ENCODE measurements at places on chromosomes 12 and 14.

DNA sequence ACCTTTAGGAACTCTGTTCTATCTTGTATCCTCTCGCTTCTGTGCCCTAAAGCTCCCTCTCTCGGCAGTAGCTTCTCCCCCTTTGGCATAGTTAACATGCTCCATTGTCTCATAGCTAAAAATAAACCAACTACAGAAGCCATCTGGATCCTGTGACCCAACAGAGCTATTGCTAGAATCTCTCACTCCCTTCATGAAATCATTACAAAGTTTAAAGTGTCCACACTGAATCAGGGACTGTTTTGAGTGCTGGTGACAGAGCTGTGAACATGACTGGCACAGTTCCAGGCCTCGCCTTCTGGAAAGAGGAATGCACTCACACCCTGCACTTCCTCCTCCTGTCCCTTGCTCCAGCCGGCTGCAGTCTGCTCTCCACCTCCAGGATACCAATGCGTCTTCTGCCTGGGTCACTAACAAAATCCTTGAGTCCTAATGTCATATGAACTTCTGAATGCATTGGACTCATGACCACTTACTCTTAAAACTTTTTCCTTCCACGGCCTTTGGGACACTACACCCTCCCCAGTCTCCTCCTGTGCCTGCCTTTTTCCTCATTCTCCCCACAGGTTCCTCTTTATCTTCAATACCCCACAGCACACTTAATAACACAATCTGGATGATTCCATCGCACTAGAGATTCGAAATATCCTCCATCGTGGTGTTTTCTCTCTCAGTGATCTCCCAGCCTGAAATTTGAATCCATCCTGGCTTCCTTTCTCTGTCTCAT is 13.2 kb downstream of the PLBD1 start:
- DNase-seq, result no peak
- H3K4me1 ChIP-seq, result no peaks in the 10 kb centered on the region
- H3K36me3 ChIP-seq, result no peaks in the 10 kb centered on the region
- H3K27me3 ChIP-seq, result no peaks in the 10 kb centered on the region
- no peak overlapping the region for H3K4me3 ChIP-seq

DNA sequence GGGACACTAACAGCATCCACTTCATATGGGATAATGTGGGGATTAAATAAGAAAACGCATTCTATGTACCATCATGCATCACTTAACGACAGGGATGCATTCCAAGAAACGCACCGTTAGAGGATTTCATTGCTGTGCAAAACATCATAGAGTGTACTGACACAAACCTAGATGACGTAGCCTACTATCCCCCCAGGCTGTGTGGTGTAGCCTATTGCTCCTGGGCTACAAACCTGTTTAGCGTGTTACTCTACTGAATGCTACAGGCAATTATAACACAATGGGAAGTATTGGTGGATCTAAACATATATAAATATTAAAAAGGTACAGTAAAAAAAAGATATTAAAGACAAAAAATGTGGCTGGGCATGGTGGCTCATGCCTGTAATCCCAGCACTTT is 230.6 kb downstream of the KSR2 start:
- H3K27ac ChIP-seq, result 0 out of 2 replicates have a peak overlapping the region, but pooled peaks have one; percentile 6
- no peak overlapping the region for H3K4me3 ChIP-seq
- H3K36me3 ChIP-seq, result no peaks in the 10 kb centered on the region
- H3K4me1 ChIP-seq, result peaks cover 10% of the 10 kb centered on the region
- no peaks in the 10 kb centered on the region for H3K27me3 ChIP-seq

DNA sequence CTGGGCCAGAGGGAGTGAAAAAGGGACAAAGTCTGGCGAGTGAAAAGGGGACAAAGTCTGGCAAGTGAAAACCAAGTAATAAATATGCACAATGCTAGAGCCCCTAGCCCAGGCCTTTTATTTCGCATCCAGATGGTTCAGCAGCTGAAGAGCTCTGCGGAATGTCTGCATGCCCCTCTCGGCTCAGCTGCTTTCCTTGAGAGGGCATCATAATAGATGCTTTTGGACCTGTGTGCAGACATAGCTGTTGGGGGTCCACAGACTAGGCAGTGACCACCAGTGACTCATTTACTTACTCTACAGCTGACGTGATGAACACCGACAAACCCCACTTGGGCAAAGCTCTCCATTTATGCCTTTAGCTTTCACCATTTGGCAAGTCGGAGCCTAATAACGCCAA is 4.3 kb downstream of the NIN start:
- H3K36me3 ChIP-seq, result peaks cover 32% of the 10 kb centered on the region
- H3K4me1 ChIP-seq, result peaks cover 67% of the 10 kb centered on the region
- DNase-seq, result no peak

- no peaks in the 10 kb centered on the region for H3K4me1 ChIP-seq
- DNase-seq, result no peak
- H3K36me3 ChIP-seq, result no peaks in the 10 kb centered on the region
- no peak overlapping the region for H3K27ac ChIP-seq
- no peaks in the 10 kb centered on the region for H3K27me3 ChIP-seq
These were observed 128.4 kb upstream of the FKBP4 start for GRCh38 chr12:2666411-2666810.

- H3K4me1 ChIP-seq, result peaks cover 3% of the 10 kb centered on the region
- no peaks in the 10 kb centered on the region for H3K27me3 ChIP-seq
- no peak for DNase-seq
- H3K27ac ChIP-seq, result no peak overlapping the region
These were observed 9.0 kb downstream of the SLC8B1 start for GRCh38 chr12:113325916-113326315.

DNA sequence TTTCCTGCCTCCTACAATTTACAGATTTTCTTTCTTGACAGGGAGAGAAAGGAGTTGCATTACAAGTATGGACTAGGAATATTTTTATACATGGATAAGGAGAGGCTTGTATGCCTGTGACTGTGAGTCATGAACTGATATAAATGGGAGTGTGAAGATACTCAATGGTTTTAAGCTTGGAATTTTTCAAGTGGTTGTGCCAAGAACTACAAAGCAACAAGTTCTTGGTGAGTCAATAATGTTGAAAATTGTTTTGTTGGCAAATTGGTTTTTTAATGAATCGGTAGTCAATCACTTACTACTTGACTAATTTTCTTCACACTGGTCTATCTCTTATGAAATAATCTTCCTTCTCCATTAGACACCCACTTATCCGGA is 58.9 kb upstream of the HMGA2 start:
- no peak overlapping the region for H3K27ac ChIP-seq
- H3K36me3 ChIP-seq, result no peaks in the 10 kb centered on the region
- no peaks in the 10 kb centered on the region for H3K4me1 ChIP-seq
- no peaks in the 10 kb centered on the region for H3K27me3 ChIP-seq
- H3K4me3 ChIP-seq, result no peak overlapping the region

DNA sequence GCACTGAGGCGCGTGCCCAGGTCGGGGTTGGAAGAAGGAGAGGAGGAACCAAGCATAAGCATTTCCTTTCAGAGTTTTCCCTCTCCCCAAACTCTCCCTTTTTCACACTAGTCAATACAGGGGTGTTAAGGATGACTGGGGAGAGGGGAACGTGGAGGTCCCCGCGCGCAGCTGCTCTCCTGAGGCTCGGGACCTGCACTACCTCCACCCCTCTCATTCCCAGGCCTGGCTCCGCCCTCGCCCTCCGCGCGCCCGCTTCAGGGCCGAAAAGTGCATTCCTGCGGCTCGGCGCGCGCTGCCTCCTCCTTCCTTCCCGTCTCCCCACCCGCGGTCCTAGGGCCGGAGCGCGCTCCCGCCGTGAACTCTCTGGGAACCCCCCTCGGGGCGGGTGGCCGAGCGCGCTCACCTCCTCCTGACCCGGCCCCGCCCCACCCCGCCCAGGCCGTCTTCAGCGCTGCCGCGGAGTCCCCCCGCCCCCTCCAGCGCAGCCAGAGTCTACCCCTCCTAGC is 11.3 kb downstream of the RARG start:
- H3K4me3 ChIP-seq, result peak overlapping the region; percentile 82
- H3K27ac ChIP-seq, result peak overlapping the region; percentile 81
- H3K27me3 ChIP-seq, result peaks cover 18% of the 10 kb centered on the region
- H3K4me1 ChIP-seq, result peaks cover 50% of the 10 kb centered on the region
- DNase-seq, result peak; percentile 83
- H3K36me3 ChIP-seq, result no peaks in the 10 kb centered on the region

DNA sequence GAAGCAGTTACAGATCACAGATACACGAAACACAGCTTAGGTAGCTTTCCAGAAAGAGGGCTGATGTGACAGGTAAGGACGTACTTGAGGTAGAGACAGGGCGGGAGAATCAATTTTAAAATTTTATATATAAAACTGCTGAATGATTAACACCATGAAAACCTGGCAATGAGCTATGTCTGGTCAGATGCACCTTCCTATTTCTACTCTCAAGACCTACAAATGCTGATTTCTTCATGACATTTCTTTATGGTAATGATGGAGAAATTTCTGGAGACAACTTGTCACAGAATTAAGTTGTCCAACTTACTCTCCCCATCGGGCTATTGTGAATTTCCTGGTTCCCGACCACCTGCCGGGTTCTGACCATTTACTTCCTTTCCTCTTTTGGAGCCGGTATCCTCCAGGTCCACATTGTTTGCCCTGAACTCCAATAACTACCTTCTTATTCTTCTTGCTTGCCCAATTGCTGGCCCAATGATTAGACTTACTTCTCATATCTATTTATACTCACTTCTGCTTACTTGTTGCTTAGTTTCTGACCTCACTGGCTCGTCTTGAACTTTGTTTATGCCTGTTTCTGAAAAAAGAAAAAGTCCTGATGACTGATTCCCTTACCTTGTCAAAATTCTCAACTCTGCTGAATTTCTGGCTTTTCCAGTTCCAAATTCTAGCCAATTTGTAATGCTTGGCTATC is 12.8 kb upstream of the ATP2B1 start:
- H3K36me3 ChIP-seq, result no peaks in the 10 kb centered on the region
- H3K4me3 ChIP-seq, result no peak overlapping the region
- no peak overlapping the region for H3K27ac ChIP-seq
- H3K27me3 ChIP-seq, result no peaks in the 10 kb centered on the region

GRCh38 chr14:102690509-102691286 is 86.6 kb upstream of the TRAF3 start:
- H3K27me3 ChIP-seq, result no peaks in the 10 kb centered on the region
- no peaks in the 10 kb centered on the region for H3K36me3 ChIP-seq
- DNase-seq, result no peak

GRCh38 chr14:39474416-39474911 is 42.2 kb upstream of the FBXO33 start:
- DNase-seq, result no peak
- no peaks in the 10 kb centered on the region for H3K27me3 ChIP-seq
- no peaks in the 10 kb centered on the region for H3K36me3 ChIP-seq

- peak; percentile 41 for DNase-seq
- 0 out of 2 replicates have a peak, but pooled peaks cover 5% of the 10 kb centered on the region for H3K4me1 ChIP-seq
- H3K27me3 ChIP-seq, result no peaks in the 10 kb centered on the region
- no peaks in the 10 kb centered on the region for H3K36me3 ChIP-seq
- no peak overlapping the region for H3K4me3 ChIP-seq
- no peak overlapping the region for H3K27ac ChIP-seq
These were observed 7.6 kb upstream of the BRMS1L start for GRCh38 chr14:35818346-35819115.

- H3K27ac ChIP-seq, result no peak overlapping the region
- DNase-seq, result no peak
- no peak overlapping the region for H3K4me3 ChIP-seq
- no peaks in the 10 kb centered on the region for H3K4me1 ChIP-seq
- no peaks in the 10 kb centered on the region for H3K36me3 ChIP-seq
These were observed 194.1 kb downstream of the MON2 start for GRCh38 chr12:62660756-62661155.

DNA sequence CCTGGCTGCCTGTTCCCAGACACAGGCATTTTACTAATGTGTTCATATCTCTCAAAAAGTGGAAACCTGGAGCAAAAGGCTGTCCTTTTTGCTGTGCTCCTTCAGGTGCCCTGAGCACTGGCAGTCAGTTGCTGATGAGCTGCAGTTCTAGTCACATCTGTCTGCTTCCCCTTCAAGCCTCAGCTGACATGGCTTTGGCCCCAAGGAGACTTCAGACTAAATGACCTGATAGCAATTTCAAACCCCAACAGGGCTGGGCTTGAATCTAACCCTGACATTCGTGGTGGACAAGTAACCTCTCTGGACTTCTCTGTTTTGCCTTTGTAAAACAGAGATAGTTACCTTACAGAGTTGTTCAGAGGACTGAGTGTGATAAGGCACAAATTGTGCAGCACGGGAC is 5.7 kb downstream of the SERPINA9 start:
- no peak for DNase-seq
- H3K27me3 ChIP-seq, result peaks cover 6% of the 10 kb centered on the region
- H3K27ac ChIP-seq, result no peak overlapping the region
- H3K4me3 ChIP-seq, result no peak overlapping the region
- H3K36me3 ChIP-seq, result no peaks in the 10 kb centered on the region

- DNase-seq, result no peak
- H3K27me3 ChIP-seq, result no peaks in the 10 kb centered on the region
- H3K36me3 ChIP-seq, result no peaks in the 10 kb centered on the region
- H3K27ac ChIP-seq, result no peak overlapping the region
- H3K4me1 ChIP-seq, result no peaks in the 10 kb centered on the region
These were observed 53.0 kb downstream of the NPAS3 start for GRCh38 chr14:32991691-32992090.

DNA sequence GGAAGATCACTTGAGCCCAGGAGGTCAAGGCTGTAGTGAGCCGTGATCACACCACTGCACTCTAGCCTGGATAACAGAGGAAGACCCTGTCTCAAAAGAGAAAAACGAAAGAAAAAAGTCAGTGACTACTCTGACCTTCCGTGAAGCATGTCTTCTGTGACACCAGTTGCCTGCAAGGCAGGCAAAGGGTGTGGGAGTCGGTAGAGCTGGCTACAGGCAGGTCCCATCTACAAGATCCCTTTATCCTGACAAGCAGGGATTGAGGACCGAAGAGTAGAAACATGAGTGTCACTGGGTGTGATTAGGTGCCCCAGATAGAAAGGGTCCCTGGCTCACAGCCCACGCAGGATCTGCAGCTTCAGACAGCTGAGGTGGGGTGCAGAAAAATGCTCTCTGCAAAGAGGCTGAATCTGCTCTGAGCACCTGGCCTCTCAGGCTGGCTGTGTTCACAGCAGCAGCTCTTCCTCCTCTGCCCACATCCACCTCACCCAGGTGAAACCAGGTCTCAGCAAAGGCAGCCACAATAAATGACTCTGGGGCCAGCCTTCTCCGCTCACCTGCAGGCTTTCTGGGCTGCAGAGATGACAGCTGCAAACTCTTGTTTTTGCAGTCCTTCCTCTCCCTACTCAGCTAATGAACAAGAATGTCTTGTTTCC is 28.6 kb upstream of the HSP90B1 start:
- H3K4me3 ChIP-seq, result no peak overlapping the region
- no peaks in the 10 kb centered on the region for H3K36me3 ChIP-seq
- no peaks in the 10 kb centered on the region for H3K4me1 ChIP-seq

GRCh38 chr14:26525085-26525484 is 72.7 kb downstream of the NOVA1 start:
- H3K4me1 ChIP-seq, result no peaks in the 10 kb centered on the region
- DNase-seq, result no peak
- H3K27ac ChIP-seq, result no peak overlapping the region
- no peak overlapping the region for H3K4me3 ChIP-seq
- no peaks in the 10 kb centered on the region for H3K36me3 ChIP-seq

GRCh38 chr12:1638203-1638602 is 9.2 kb downstream of the WNT5B start:
- no peak overlapping the region for H3K4me3 ChIP-seq
- H3K27me3 ChIP-seq, result peaks cover 16% of the 10 kb centered on the region
- no peaks in the 10 kb centered on the region for H3K36me3 ChIP-seq
- no peaks in the 10 kb centered on the region for H3K4me1 ChIP-seq
- no peak for DNase-seq

DNA sequence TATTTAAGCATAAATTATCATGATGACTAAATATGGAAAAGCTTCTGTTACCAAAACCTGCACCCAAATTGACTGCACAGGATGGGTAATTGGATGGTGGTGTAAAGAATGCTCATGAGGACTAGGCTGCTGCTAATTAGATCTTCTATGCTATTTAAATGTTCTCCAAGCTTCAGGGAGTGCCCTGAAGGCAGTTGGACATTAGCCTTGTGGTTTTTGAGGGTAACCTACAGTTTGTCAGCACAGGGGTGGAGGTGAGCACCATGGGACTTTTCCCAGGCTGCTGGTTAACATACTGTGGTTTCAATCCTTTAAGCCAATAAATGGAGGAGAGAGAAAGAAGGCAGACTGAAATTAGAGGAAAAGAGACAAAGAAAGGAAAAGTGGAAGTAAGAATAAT is 145.0 kb downstream of the WIF1 start:
- no peaks in the 10 kb centered on the region for H3K36me3 ChIP-seq
- no peak for DNase-seq

All from DND-41 (cell line).